ENCODE measurements at places on chromosomes 7 and 10.

DNA sequence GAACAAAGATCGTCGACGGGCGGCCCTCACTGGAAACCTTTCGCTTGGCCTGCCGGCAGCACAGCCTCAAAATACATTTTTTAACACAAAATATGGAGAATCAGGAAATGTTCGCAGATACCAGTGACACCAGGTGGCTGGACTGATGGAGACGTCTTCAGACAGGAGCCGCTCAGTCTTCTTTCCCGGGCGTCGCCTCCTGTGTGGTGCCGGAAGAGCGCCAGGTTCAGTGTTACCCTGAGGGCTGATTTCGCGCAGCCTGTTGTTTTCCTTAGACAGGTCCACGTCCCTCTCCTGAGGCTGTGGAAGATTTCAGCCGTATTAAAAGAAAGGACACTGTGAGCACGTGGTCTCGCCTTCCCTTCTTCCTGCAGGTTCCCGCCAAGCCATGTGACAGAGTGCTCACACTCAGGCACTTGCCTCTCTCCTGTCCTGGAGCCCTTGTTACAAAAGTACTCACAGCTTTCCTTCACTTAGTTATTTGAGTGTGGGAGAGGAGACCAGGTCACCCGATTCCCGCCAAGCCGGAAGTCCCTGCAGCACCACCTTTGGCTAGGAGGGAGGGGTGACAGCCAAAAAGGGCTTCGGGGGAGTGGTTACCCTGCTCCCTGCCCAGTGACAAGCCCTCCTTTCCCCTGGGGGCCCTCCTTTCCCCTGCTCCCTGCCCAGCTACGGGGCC lies 21.7 kb upstream of the PWWP2B start:
- no peak for DNase-seq

GRCh38 chr7:151754142-151754590 lies 122.7 kb downstream of the PRKAG2 start:
- DNase-seq, result no peak

- DNase-seq, result no peak
These were observed 119.9 kb downstream of the ADCYAP1R1 start for GRCh38 chr7:31171984-31172383.

DNA sequence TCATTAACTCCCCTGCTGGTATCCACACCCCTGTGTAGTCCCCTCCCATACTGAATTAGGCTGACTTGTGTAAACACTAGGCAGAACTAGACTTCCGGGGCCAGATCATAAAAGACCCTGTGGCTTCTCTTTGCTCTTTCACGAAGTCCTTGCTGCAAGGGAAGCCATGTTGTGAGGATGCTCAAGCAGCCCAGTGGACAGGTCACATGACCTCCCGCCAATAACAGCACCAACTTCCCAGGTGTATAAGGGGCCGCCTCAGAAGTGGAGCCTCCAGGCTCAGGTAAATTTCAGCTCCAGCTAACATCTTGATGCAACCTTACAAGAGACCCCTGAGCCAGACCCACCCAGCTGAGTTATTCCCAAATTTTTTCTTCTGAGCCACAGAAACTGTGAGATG lies 11.3 kb upstream of the FOXK1 start:
- DNase-seq, result no peak

DNA sequence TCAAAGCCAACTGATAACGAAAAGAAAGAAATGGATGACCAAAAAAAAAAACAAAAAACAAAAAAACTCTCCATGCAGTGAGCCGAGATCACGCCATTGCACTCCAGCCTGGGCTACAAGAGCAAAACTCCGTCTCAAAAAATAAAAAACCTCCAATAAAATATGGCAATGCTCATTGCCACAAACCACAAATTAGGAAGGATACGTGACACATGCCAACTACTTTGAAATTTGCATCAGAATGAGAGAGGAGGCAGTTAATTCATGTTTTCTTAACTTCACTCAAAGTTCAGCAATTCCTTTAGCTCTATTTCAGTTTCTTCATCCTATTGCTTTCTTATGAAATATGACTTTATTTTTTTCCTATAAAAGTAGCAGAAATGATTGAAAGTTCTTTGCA lies 398.1 kb upstream of the C7orf33 start:
- no peak for DNase-seq

GRCh38 chr7:48049850-48050249 lies 14.5 kb downstream of the C7orf57 start:
- DNase-seq, result no peak

- no peak for DNase-seq
These were observed 73.5 kb downstream of the MALSU1 start for GRCh38 chr7:23372611-23373010.

DNA sequence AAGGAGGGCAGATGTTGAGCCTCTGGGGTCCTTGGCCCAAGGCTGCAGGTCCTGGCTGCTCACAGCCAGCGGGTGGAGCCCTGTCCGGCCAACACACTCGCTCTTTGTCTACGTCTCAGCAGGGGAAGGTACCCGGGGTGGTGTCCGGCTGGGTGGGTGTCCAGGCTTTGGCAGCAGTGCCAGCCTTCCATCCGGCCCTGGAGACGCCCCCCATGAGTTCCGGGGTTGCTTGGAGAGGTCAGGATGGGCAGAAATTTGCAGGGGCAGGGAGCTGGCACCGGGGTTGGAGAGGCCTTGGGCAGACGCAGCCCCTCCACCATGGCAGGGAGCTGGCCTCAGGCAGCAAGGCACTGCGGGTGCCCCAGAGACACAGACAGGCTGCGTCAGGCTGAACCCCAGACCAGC lies 42.2 kb upstream of the ELN start:
- no peak for DNase-seq

GRCh38 chr7:132899833-132900232 lies 182.1 kb downstream of the CHCHD3 start:
- no peak for DNase-seq

DNA sequence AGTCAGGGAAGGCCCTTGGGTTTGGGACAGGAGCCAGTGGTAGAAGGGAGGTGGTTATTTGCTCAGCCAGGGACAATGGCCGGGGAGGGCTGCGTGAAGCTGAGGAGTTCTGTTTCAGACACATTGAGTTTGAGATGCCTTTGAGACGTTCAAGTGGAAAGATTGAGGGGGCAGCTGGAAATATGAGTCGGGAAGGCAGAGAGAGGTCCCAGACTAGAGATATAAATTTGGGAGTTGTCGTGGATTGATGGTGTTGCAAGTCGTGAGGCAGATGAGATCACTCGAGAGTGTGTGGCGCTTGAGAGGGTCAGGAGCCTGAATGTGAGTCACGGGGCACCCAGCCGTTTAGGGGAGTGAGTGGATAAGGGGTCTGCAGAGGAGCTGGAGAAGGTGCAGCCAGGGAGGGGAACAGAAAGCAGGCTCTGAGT lies 73.3 kb downstream of the ZMIZ1 start:
- DNase-seq, result no peak

DNA sequence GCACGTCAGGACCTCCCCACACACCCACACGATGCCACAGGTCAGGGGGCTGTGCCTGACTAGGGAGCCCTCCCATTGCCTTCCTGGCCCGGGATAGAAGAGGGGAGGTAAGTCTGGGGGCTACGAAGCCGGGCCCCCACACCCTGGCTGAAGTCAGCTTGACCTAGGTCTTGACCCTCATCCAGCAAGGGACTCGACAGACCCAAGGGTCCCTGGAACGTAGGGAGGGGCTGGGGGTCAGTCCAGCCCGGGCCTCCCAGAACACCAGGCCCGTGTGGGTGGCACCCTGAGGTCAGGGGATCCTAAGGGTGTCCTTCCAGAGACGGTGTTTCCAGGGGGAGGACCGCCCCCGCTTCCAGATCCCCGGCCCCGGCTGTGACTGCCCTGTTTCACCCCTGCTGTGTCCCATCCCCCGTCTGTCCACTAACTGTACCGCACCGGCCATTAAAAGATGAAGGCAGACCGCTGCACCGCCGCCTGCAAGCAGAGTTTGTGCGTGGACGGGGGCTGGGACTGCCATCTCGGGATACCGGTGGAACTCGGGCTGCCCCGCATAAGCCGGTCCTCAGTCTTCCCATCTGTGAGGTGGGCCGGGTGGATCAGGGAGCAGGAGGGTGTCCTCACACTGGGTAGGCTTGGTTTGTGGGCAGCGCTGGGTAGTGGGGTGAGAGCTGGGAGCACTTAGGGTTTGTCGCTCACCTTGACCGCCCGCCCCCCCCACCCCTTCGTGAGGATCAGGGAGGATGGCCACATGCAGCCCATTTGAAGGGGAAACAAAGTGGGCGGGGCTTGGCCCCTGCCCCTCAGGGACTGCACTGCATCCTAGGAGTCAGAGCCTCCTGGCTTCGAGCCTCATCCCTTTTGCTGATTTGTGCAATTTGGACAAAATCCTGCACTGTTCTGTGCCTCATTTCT lies 21.1 kb downstream of the SLC29A4 start:
- no peak for DNase-seq

- DNase-seq, result no peak
These were observed 209.7 kb downstream of the TEX36 start for GRCh38 chr10:125473143-125473793.

DNA sequence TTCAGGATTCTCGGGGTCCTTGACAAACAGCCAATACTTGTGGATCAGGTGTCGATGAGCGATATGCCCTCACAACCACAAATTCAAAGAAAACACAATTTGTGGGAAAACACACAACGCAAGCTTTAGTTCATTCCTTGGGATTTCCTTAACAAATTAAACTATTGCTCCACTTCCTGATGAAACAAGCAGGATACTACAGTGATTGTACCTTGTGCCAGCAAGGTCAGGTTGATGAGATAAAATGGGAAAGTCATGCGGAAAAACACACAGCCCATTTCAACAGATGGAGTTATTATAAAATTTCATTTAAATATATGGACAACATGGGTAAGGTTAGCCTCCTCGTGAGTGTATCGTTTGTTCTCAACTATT lies 8.8 kb upstream of the RHOBTB1 start:
- DNase-seq, result no peak

DNA sequence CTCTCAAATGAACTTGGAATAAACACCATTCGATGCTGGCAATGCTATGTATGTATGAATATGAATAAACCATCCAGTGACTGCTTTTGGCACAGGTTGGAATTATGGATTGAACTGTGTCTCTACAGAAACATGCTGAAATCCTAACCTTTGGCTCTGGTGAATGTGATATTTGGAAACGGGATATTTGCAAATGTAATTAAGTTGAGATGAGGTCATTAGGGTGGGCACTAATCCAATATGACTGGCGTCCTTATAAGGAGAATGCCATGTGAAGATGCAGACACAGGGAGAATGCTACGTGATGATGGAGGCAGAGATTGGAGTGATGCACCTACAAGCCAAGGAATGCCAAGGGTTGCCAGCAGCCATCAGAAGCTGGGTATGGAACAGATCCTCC lies 3.4 kb upstream of the ACTR3B start:
- no peak for DNase-seq

- DNase-seq, result no peak
These were observed 279.8 kb downstream of the KCNMA1 start for GRCh38 chr10:77357611-77358310.

DNA sequence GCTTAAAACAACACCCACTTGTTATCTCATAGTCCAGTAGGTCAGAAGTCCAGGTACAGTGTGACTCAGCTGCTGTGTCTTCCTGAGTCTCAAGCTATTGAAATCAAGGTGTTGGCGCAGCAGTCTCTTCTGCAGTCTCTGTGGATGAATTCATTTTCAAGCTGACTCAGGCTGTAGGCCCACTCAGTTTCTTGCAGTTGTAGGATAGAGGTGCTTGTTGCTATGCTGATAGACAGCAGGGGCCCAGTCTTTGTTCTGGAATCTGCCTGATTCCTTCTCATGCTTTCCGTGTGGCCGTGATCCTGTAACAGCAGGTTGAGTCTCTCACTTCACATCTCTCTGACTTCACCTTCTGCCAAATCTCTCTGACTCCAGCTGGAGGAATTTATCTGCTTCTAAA lies 400.4 kb upstream of the POM121L12 start:
- DNase-seq, result no peak

- no peak for DNase-seq
These were observed 18.5 kb upstream of the SERPINE1 start for GRCh38 chr7:101108330-101108857.

DNA sequence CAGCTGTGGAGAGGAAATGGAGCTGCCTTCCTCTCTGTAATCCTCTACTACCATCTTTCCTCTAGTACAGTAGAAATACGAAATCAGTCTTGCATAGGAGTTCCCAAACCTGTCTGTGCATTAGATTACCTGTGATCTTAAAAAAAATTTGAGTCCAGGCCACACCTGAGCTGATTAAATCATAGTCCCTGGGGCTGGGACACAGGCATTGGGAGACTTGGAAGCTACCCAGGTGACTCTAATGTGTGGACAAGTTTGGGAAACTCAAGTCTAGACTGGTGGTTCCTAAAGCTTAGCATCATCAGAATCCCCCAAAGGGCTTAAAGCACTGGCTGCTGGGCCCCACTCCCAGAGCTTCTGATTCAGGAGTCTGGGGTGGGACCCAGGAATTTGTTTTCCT lies 152.7 kb upstream of the GLI3 start:
- no peak for DNase-seq

- DNase-seq, result no peak
These were observed 47.7 kb downstream of the LRRC20 start for GRCh38 chr10:70334526-70335245.

DNA sequence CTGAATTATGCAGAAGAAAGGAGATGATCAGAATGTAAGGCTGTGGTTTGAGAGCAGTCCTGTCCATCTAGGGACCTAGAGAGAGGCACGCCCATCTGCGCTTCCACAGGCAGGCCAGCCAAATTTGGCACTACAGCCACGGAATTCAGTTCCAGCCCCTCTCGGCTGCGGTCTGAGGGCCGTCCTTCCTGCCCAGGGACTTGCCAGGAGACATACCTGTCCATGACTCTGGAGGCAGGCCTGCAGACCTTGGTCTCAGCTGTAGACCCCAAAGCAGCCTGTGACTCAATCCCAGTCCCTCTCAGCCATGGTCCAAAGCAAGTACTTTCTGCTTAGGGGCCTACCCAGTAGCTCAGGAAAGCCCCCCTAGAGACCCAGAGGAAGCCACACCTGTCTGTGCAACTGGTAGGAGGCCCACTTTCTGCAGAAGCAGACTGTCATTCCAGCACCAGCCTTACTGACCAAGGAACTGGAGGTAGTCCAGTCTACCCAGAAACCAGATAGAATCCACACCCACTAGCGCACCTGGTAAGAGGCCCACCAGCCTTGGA lies 720.9 kb downstream of the PARD3 start:
- no peak for DNase-seq

DNA sequence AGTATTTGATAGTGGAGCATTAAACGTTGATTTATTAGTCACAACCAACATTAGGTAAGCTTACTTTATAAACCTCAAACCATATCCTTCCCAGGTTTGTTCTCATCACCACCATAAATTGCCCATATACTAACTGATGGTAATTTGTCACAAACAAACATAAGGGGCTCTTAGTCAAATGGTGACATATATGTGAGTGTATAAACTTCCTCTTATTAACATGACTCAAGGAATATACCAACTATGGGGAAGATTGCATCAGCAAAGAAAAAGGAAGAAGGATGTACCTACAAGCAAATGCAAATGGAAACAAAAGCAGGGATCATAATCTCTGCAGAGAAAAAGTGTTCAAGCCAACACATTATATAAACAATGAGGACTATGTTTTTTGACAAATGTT lies 418.2 kb upstream of the AKR1E2 start:
- no peak for DNase-seq

All from cortex of kidney (tissue), 1 donor.